NCI-H1092 treated with DMSO at 0.1 percent for 48 hours (cell line): ENCODE measurements at places on chromosomes 5 and 9.
A peak's percentile ranks its signal among the peaks of the same experiment; 100 is the strongest.

DNA sequence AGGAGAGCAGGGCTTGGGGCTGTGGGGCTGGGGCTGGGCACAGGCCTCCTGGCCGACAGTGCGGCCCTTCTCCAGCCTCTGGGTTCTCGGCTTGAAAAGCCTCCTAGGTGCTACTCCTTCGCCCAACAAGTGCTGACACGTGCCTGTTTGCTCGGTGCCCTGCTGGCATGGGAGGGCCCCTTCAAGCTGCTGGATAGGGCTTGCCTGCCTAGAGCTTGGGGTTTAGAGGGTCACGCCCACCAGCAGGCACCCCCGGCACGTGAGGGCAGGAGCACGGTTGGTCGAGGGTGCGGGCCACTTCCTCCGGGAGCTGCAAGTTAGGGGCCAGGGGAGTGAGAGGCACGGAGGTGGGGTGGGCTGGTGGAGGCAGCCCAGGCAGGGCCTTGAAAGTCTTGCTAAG, 106.2 kb downstream of the RXRA start:
- DNase-seq: no peak

- peak; percentile 85 for DNase-seq
Measured at GRCh38 chr9:3508521-3509291, 17.1 kb downstream of the RFX3 start.

DNA sequence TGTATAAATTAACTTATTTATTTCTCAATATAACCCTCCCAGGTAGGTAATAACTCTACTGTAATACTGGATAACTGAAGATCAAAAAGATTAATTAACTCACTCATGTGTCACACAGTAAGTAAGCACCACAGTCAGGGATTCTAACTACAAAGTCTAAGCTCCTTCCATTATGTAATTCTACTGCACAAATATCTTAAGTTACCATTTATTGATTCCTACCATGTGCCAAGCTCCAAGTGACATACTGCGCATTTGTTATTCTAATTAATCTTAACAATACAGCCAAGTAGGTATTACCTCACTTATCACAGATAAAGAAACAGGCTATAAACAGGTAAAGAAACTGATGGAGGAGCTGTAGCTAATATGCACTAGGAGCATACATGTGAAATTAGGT, 58.3 kb downstream of the RANBP6 start:
- DNase-seq: no peak

DNA sequence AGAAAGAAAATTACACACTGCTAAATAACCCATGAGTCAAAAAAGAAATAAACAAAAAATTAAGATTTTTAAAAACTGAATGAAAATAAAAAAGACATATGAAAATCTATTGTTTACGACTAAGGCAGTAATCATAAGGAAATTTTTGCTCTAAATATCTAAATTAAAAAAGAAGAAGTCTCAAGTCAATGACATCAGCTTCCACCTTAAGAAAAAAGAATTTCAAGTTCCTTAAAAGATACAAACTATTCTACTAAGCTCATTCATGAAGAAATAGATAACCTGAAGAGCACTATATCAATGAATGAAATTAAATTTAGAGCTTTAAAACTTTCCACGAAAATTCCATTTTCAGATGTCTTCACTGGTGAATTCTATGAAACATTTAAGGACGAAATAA, 15.7 kb upstream of the STARD4 start:
- DNase-seq: no peak

DNA sequence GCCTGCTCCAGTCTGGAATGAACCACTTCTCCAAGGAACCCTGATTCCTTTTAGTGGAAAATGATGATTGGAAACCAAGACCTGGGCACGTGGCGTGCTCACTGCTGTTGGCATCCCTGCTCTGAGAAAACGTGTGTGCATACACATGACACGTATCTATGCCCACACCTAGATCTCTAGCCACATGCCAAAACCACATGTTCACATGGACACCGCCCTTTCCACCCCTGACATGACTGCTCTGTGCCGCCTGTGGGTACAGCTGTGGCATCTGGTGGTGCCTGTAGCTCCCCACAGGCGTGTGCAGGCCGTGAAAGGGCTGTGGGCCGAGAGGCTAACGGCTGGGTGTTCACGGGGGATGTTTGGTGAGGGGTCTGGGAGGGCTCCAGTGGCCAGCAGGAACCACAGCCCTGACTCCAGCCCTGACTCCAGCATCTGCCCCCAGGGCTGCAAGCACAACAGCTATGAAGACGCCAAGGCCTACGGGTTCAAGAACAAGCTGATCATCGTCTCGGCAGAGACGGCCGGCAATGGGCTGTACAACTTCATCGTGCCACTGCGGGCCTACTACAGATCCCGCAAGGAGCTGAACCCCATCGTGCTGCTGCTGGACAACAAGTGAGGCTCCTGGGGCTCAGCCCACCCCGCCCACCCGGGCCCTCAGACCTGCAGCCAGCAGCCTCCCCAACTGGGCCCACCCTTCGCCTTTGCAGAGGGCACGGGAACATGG, 75.1 kb downstream of the KCNT1 start:
- no peak for DNase-seq
